CD4-positive, alpha-beta T cell treated with Interleukin-4 for 4 hours (primary cell): ENCODE measurements at places on chromosomes 11 and 22.
A peak's percentile ranks its signal among the peaks of the same experiment; 100 is the strongest.

DNA sequence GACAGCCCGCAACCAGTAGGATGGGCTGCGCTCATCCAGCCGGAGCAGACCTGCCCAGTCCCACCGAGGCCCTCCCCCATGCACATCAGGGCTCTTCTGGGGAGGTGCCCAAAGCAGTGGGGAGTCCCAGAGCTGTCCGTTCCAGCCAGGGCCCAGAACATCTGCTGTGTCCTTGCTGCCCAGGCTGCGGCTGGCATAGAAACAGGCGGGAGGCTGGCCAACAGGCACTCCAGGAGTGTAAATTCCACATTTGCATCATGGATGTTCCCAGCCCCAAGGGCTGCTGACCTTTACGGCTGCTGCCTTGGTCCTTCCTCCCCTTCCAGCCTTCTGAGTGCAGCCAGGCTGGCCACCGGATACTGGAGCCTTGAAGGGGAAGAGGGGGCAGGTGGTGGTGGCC lies 30.0 kb upstream of the SYT7 start:
- no peak for DNase-seq

DNA sequence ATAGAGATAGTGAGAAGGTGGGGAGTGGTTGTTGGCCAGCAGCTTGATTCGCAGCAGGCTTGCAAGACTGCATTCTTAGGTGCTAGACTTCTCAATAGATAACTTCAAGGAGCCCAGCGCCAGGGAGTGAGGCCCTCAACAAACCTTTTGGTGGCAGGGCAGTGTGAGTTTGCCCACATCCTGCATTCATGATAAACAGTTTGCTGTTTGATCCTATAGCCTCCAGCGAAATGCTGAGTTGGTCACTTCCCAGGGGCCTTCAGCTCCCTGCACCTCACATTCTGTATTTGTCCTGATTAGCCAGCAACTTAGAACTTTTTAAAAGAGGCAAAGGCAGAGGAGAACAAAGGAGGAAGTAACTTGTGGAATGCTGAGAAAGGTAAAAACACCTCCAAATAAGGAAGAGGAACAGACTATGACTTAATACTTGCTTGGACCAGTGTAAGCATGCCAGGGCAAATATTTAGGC lies 25.1 kb downstream of the OR10A6 start:
- DNase-seq, result no peak

- no peak for DNase-seq
These were observed 181.6 kb downstream of the TTC28 start for GRCh38 chr22:28498044-28498443.

- no peak for DNase-seq
These were observed 3.9 kb upstream of the GNAZ start for GRCh38 chr22:23066200-23067022.

GRCh38 chr11:34340653-34341052 lies 17.2 kb downstream of the ABTB2 start:
- DNase-seq, result no peak

- no peak for DNase-seq
These were observed 203.5 kb upstream of the GUCY1A2 start for GRCh38 chr11:107221748-107222285.

DNA sequence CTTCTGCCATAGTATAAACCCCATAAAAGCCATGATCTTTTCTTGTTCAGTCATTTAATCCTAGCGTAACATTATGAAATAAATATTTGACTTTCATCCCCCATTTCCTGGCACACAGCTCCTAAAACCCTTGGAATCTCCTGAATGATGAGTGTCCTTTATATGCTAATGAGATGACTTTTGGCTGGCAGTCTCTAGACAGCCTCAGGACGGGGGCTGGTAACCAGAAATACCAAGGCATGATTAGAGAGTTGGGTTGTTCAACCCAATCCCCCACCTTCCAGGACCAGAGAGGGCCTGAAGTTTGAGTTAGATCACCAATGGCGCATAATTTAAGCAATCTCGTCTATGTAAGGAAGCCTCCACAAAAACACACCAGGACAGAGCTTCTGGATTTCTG lies 1246.1 kb upstream of the TENM4 start:
- DNase-seq, result no peak

DNA sequence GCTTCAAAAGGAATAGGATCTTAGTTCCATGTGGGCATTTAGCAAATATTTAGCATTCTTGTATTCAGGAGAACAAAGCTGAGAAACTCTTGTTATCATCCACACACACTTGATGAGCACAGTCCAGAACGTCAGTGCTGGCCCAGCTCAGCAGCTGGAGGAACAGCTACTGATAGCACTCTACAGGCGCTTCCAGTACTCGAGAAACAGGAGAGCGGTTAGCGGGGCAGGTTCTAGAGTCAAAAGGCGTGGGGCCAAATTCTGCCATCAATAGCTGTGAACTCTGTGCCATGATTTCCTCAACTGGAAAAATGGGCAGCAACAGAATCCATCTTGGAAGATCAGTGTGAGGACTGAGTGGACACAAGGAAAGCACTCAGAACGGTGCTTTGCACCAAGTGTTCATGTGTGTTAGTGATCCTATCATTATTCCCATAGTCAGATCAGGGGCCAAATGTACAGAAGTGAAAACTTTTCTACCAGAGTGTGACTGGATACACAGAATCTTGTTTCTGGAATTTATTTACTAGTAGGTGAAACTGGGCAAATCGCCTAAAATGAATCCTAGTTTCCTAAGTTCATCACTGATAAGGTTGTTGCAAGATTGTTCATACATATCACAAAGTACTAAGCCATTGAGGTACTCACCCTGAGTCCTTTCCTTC lies 3.2 kb downstream of the JOSD1 start:
- no peak for DNase-seq

GRCh38 chr11:10488934-10489691 lies 34.0 kb downstream of the AMPD3 start:
- DNase-seq, result no peak

DNA sequence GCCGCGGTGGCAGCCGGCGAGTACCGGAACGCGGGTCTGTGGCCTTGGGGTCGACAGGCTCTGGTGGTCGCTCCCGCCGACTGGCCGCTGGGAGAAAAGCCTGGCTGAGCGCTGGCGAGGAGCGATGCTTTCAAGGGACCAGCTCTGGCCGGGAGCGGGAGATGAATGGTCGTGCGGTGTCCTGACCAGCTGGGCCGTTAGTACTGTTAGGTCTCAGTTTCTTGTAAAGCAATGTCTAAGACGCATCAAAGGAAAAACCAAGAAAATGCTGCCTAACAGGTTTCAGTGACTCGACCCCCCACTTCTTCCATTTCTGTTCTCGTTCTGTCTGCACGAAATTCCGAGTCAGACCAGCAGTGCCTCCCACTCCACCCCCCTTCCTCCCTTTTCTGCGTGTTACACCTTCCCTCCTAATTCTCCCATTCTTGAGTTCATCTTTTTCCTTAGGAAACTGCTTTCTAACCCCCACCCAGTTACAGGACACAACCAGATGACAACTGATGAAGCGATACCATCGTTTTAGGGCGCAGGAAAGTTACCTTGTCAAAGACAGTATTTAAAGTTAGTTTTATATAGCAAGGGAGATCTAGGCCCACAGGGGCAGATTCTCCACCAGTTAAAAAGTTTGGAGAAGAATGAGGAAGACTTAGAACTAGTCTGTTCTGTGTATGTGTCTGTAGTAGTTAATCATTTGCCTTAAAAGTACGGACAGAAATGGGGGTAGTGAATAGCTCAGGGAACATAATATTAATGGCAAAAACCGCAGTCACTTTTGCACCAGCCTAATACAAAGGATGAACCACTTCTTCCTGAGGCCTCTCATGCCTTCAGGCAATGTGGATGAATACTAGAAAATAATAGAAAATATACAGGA lies 1.0 kb downstream of the CUL5 start:
- no peak for DNase-seq

DNA sequence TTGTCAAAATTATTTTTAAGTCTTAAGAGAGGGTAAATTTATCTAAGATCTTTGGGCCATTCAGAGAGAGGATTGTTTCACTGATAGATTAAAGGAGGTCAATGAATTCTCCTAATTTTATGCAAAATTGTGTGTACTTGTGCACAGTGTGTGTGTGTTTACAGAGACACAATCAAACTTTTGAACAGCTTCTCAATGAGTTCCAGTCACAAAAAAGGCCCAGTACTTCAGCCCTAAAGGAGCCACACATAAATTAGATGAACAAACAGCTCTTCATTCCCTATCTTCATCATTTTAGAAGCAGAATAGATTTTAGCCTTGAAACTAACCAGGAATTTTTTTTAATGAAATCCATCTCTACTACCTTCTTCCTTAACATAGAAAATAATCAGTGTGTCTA lies 9.7 kb downstream of the GRIA4 start:
- no peak for DNase-seq

- DNase-seq, result no peak
These were observed 185.3 kb upstream of the LARGE1 start for GRCh38 chr22:34105461-34106062.

DNA sequence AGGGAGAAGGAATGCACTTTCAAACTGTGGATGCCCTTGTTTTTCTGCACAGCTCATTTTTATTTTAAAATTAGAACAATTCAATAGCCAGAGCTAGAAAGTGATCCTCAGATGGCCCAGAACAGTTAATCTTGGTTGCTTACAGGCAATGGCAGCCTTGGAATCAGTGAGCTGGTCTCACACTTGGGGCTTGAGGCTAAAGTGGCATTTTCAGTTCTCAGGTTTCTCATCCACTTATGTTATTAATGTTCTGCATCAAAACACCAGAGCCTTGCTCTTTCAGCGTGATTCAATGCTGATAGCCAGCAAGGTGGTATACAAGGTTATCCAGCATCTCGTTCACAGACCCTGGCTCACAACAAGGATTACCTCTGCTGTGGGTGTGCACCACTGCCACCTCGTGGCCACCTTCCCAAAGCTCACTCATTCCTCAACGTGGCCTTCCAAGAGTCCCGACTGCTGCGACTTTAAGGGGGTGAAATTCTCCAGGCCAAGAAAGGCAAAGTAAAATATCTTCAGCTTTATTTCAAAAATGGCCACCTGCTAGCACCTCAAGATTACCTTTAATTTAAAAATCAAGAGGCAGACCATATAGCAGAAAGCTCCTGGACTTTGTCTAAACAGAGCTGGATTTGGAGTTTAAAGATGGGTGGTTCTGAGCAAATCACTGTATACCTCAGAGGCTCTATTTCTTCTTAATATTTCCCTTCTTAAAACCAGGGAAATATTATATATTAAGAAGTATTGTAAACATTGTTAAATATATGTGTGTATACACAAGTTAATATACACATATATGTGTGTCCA lies 34.2 kb upstream of the FSHB start:
- peak; percentile 26 for DNase-seq

- no peak for DNase-seq
These were observed 516 bp downstream of the NEU3 start for GRCh38 chr11:74989260-74989638.

GRCh38 chr22:47394504-47395440 lies 632.3 kb downstream of the TBC1D22A start:
- DNase-seq, result no peak

DNA sequence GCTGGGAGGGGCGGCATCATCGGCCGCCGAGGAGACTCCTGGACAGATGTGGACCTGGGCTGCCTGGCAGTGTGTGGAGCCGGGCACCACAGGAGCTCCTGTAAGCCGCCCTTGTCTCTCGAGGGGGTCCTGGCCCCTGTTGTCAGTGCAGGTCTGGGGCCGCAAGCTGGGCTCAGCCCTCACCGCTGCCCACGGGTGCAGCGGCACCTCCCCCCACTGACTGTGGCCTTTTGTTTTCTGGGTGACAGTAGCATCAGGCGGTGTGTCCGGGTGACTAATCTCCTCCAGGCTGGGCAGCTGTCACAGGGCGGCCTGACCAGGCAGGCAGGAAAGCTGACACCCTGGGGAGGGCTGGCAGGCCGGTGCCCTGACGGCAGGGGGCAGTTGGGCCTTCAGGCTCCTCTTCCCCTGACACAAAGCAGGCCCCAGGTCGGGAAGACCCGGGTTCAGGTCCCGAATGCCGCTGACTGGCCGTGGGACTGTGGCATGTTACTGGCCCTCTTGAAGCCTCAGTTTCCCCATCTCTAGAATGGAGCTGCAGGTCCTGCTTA lies 16.3 kb downstream of the DGKZ start:
- no peak for DNase-seq

DNA sequence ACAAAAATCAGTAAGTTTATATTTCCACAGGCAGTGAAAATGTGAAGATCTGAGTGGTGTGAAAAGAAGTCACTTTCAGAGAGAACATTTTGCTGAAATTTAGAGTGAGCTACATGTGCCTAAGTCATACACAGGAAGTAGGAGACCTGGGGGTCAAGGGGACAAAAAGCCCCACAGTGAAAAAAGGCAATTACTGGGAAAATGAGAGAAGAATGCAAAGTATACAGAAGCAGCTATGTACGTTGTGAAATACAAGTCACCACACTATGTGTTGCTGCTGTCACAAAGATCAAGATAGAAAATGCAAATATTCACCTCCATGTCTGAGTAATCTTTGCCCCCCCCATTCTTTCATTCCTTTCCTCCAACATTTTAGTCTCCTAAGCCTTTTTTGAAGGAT lies 21.6 kb upstream of the SESN3 start:
- no peak for DNase-seq

- DNase-seq, result no peak
These were observed 4.0 kb downstream of the STIM1 start for GRCh38 chr11:3859373-3859881.

- DNase-seq, result peak; percentile 92
These were observed 61.7 kb downstream of the ETS1 start for GRCh38 chr11:128525411-128526243.

- DNase-seq, result no peak
These were observed 6.2 kb upstream of the MPEG1 start for GRCh38 chr11:59218893-59219292.

GRCh38 chr11:86497310-86497709 lies 122.6 kb downstream of the CCDC81 start:
- no peak for DNase-seq

- DNase-seq, result no peak
These were observed 21.7 kb downstream of the TENM4 start for GRCh38 chr11:79419120-79419519.

DNA sequence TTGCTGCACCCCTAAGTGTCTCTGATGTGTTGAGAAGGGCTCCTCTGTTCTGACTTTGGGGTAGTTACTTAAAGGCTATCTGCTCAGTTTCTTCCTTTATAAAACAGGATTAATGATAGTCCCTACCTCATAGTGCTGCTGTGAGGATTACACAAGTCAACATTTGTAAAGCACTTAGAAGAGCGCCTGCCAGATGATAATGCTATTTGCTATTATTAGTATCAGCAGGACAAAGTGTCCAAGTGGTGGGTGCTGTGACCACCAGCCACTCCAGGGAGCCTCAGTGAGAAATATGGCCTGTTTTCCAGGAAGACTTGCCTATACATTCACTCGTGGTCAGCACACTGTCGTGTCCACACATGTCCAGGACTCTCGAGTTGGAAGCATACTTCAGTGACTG lies 16.2 kb downstream of the POU2F3 start:
- no peak for DNase-seq

- DNase-seq, result no peak
These were observed 78.3 kb upstream of the KCNQ1OT1 start for GRCh38 chr11:2777871-2778629.

DNA sequence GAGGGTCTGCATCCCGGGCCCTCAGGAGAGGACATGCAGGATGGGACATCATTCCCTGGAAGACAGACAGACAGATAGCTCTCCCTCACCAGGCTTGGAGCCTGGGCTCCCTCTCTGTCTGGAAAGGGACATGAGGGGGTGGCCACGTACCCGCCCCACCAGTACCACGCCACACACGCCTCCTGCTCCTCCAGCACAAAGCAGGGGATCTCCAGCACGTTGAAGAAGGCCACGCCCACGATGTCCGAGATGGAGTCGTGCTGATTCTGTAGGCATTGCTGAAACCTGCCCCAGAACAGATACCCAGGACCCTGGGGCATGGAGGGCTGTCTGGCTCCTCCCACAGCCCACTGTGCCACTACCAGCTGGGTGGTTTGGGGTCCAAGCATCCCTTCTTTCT lies 2.2 kb downstream of the PLA2G3 start:
- no peak for DNase-seq

GRCh38 chr11:44221992-44222391 lies 87.9 kb downstream of the ALX4 start:
- DNase-seq, result no peak
